ENCODE measurements at places on chromosomes 11 and 22.

GRCh38 chr11:57160665-57161064 lies 21.1 kb upstream of the LRRC55 start:
- DNase-seq: no peak

DNA sequence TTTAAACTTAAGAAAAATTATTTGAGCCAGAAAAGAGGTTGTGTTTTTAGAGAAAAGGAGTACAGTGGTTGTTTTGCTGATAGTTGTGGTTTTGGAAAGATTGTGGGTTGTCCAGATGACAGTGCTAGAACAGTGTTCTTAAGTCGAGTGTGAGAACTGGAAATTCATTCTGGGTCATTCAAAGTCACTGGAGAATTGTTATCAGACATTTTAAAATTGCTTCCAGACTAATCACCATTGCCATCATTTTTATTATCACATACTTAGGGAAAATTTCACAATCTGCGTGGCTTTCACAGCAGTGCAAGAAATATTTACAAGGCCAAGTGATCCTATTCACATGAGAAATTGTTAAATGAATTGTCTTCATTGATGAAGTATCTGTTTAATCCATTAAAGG lies 242.2 kb upstream of the DDI1 start:
- DNase-seq: no peak

- DNase-seq: no peak
Observed at GRCh38 chr11:119316016-119316728, 758 bp downstream of the MCAM start.

- no peak for DNase-seq
Observed at GRCh38 chr22:33240888-33241475, 182.8 kb upstream of the SYN3 start.

- DNase-seq: no peak
Observed at GRCh38 chr11:1640076-1640946, 10.7 kb downstream of the KRTAP5-5 start.

DNA sequence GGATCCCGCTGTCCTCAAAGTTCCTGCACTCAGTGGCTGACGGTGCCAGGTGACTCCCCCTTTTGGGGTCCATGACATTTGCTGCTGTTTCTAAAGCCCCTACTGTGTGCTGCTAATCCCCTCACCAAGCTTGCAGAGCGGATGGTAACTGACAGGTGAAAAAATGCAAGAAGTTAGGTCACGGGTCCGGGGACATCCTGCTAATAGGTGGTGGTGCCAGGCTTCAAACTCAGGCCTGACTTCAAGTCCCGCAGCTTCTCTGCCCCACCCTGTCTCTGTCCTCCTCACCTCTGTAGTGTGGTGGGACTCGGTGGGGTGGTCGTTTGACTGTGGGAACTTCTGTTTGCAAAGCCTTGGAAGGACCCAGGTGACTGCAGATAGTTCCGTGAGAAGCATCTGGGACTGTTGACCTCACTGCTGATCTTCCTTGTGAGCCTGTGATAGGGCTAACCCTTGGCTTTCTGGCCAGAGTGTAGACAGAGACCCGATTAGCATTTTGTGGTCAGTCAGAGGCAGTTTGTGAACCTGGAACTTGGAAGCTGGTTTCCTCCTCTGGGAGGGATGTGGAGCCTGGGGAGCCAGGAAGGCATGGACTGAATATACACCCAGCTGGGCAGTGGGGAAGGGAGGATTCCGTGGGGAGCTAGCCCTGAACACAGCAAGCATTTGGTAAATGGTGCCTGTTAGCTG lies 115.4 kb upstream of the OR4B1 start:
- no peak for DNase-seq

DNA sequence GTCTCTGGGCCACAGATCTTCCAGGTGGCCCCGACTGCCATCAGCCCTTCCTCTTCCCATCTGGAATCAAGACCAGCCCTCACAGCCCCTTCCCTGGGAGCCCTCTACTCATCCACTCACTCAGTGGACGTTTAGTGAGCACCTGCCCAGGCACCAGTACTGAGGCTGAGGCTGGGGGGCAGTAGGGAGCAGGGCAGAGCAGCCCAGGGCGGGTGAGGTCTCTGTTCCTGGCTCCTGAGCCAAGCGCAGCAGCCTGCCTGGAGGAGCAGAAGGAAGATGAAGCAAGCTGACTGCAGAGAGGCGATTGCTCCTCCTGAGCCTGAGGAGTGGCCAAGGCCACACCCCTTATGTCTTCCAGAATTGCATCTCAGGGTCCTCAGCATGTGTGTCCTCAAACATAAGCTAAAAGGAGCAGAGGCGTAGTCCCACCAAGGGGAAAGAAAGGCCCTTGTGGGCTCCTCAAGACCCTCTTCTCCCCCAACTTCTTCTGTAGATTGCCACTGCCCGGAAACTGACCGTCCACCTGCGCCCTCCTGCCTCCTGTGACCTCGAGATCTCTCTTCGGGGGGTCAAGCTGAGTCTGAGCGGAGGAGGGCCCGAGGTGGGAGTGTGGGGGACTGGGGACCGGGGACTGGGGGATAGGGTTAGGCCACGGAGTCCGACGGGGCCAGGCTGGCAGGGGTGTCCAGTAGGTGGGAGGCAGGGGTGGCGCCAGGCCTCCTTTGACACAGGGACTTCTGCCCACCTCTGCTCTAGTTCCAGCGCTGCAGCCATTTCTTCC lies 5.8 kb downstream of the MAPK8IP2 start:
- no peak for DNase-seq

GRCh38 chr22:31607696-31608095 lies 54.3 kb downstream of the PISD start:
- DNase-seq: no peak

GRCh38 chr11:105548359-105548758 lies 61.5 kb upstream of the GRIA4 start:
- no peak for DNase-seq

Measured in stimulated activated CD8-positive, alpha-beta memory T cell treated with anti-CD3 and anti-CD28 coated beads, Interleukin-15, amount 100 ng/mL, for 24 hours (primary cell).